NCI-H2081 (cell line): ENCODE measurements at places on chromosomes 16 and 17.

DNA sequence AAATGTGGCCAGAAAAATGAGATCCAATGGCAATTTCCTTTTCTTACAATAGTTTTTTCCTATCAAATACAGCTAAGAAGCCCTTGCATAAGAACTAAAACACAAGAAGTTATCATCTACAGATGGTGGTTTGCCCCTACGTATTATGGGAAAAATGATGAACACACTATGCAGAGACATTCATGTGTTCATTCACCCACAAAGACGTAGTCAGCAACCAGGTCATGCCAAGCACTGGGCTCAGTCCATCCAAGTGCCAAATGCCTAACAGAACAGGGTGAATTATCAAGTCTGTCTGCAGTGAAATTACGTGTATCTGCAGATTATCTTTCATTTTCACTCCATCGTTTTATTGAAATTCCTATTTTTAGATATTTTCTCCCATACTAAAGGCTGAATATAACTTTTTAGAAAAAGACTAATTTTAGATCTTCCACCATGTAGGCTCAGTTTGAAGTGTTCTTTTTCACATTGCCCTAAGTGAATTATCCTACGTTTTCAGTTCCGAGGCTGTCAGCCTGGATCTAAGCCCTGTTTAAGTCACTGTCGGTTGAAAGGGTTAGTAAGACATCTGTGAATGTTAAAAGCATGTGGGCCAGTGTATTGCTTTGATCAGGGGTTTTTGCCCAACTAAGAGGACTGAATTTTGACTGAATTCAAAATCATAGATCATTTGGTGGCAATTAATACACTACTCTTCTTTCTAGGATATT is 78.1 kb upstream of the DHX40 start:
- DNase-seq: no peak

DNA sequence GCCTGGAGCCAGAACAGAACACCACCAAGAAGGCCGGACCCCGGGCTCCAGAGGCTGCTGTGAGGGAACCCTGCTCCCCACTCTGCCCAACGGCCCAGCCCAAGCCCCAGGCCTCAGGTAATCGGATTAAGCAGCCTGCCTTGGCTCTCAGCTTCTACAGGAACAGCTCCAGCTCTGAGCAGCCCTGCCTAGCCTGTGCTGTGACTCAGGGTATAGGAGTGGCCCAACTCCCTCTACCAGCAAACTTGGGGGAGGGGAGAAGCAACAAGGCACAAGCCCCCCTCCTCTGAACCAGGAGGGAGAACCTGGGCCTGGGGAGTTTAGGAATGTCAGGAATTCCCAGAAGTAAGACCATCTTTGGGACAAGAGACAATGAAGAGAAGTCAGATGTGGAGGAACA is 849 bp upstream of the SOX15 start:
- no peak for DNase-seq

DNA sequence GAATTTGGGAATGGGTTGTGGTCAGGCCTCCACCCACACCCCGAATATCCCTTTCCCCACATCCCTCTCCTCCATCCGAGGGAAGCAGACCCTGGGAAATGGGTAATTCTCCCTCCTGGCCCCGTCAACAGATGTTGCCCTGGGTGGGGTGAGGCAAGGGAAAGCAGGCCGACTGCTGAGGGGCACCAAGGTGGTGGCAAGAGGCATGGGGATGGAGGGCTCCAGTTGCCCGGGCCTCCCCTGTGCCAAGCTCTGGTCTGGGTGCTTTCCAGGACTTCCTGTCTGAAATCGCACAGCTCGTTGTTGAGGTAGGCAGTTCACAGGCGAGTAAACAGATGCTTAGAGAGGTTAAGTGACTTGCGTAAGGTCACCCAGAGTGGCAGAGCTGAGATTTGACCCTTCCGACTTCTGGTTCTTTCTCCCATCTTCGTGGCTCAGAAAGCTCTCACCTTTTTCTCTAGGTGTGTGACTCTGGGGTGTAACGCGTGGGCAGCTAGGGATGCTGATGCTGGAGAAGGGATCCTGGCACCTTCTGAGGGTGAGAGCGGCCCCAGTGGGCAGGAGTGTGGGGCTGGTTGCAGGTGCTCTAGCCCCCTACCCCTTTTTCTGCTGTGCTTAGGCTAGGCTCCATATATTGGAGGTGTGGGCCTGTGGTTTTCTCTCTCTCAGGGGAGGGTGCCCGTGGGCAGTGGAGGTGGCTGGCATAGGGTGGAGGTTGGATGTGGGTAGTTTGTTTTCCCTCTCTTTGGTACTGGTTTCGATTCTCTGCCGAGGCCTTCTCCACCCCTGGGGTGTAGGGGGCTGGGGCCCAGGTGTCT is 17.2 kb downstream of the RARA start:
- DNase-seq: no peak

- DNase-seq: no peak
Measured at GRCh38 chr17:58280480-58281217, at the start of gene MPO. TSS of gene MPO (minus strand) at chr17:58280935. CDS start at chr17:58280758, 177 bp downstream.

DNA sequence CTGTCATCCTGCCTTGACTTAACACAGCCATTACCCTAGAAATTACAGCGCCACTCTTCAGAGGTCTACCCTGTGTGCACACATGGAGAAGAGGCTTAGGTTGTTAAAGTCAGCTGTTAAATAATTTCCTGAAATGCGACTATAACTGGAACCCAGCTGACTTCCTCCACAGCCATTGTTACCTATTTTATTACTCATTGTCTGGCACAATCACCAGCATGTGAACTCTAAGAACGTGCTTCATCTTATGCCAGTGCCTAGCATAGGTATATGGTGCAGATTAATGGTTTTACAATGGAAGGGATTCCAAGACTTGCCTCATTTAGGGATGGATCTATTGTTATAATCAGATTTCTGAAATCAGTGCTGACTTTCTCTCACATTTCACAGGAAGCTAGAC is 11.9 kb downstream of the RDM1 start:
- DNase-seq: no peak

DNA sequence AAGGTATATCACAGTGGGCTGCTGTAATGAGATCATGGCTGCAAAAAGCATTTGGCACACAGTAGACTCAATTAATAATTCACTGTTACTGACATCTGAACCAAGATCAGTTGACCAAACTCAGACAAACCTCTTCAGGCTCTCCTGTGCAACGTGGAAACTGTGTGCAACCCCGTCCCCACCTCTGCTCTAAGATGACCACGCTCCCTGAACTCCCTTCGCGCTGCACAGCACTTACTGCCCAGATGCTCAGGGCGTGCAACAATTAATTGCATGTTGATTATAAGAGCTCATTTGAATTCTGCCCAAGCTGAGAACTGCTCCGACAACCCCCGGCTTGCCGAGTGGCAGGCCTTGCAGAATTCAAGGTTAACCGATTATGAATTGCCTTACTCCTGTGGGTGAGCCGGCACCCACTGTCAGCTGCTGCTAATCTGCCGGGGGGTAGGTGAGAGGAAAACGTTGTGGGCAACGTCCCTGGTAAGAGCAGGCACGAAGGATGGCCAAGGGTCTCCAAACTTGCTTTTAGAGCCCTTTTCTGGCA is 1.3 kb upstream of the GSG1L start:
- no peak for DNase-seq

DNA sequence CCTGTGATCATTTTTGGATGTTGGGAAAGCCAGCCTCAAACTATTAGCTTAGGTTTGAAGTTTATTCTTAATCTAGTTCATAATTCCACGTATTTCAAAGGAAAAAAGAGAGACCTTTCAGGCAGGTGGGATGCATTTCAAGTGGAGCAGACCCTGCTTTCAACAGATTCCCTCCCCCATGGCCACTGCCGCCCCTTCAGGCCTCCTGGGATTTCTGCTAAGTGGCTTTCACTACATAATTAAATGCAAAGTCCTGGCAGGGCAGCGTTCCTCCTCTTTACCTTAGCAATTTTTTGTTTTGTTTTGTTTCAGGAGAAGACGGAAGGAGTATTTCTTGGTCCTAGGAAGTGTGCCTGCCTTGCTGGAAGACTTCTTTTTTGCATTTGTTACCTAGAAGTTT is 36.6 kb downstream of the MAF start:
- DNase-seq: no peak

GRCh38 chr16:75195811-75196790 is 10.9 kb downstream of the CTRB2 start:
- DNase-seq: no peak

DNA sequence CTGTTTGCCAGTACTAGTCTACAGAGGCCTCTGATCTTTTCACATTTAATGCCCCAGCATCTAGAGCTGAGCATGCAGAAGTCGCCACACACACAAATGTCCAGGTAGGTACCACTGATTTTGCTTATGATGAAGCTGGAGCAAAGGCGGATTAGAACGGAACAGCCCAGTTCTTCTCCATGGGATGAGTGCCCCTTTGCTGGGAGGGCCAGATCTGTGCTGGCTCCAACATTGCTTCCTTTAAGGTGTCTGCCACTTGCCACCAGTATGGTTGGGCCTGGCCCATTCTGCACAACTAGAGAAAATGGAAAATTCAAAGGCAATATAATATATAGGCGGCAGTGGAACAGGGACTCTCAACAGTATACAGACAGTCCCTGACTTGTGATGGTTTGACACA is 2.2 kb upstream of the MNT start:
- DNase-seq: no peak

DNA sequence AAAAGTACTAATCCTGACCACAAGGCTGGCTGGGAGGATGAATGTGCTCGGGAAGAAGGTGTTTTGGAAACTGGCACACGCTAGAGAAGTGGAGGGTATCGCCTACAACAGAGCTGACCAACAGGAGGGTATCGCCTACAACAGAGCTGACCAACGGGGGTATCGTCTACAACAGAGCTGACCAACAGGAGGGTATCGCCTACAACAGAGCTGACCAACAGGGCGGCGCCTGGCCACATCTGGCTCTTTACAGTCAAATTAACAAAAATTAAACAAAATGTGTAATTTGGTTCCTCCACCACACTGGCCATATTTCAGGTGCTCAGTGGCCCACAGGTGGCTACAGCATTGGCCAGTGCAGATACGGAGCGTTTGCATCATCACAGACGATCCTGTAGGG is 153.5 kb downstream of the CMIP start:
- DNase-seq: no peak

DNA sequence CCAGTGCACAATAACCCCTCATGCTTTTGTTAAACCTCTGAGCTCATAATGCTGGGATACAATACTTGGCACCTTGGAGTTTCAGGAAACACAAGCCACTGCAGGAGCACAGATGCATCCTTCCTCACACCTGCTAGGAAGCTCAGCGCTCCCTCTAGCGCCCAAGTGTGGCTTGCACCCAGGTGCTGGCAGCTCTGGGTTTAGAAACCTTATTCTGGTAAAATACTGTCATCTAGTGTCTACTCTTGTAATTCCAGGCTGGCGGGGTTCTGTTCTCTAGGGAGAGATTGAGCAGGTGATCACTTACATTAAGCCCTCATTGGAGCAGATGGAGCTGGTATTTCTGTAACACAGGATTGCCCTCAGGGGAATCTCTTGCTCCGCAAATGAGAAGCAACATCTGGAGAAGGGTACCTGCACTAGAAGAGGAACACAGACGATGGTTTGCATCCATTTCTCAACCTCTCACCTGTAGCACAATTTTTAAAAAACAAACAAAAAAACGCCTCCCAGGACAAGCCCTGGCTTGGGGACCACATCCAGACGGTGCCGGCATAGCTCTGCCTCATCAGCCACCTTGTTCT is 1.5 kb downstream of the CCL1 start:
- DNase-seq: peak; percentile 73

DNA sequence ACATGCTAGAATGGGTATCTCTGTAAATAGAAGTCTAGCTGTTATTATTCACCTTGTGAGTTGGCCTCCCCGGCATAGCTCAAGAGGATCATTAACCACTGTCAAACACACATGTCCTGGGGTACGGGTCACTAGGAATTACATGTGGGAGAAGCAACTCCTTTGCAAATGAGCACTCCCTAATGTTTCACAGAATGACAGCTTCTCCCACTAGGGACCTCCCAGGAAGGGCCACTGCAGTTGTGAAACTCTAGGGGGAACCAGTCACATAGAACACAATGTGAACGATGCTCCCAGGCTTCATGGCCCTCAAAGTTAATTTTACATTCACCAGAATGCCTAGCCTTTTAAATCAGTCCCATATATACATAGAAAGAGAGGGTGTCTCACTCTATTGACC is 12.4 kb upstream of the ZNF19 start:
- no peak for DNase-seq

GRCh38 chr16:5541356-5541755 is 443.8 kb upstream of the EEF2KMT start:
- no peak for DNase-seq

DNA sequence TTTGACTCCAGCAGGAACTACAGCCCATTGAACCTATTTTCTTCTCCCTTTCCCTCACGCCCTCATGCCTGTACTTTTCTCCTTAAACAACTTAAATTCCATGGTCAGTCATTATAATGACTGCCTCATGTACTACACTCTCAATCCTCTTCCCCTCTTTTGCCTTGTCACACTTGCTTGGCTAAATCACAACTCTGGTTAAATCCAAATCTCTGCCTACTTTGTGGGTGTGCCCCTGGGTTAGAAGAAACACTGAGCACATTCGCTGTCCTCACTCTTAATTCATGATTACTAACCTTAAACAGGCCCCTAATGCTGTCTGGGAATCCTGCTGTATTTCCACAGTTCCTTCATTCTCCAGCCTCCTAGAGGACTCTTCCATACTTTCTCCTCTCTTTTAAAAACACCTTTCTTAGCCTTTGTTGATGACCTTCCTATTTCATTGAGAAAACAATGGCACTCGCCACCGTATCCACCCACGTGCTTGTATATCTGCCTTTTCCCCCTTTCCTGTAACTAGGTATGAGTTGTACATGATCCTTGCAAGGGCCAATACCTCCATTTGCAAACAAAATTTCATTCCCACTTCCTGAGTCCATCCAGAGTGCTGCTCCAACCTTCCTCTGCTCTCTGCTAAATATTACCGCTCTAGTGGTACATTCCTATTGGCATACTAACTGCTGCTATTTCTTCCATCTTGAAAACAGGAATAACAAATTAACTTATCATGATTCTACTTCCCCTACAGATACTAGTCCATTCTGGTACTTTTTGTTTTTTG is 28.9 kb downstream of the ZNRF1 start:
- DNase-seq: no peak

DNA sequence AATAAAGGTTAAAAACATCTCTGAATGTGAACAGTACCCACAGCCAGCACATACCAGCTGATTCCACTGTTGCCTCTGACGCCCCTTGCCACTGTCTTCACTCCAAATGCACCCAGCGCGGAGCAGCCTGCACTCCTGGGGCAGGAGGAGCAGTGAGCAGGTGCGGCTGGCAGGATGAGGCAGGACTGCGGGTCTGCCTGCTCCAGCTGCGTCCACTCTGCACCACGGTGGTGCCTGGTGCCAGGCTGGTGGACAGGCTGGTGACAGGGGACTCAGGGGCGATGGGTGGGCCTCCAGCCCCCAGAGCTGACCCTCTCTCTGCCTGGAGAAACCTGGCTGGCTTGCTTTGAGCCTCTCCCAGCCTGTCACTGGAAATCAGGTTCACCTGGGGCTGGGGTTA is 9.4 kb downstream of the RAB40B start:
- no peak for DNase-seq
